Stimulated activated CD8-positive, alpha-beta memory T cell treated with anti-CD3 and anti-CD28 coated beads, Interleukin-2, amount 100 ng/mL, for 48 hours (primary cell): ENCODE measurements at places on chromosomes 5 and 9.

DNA sequence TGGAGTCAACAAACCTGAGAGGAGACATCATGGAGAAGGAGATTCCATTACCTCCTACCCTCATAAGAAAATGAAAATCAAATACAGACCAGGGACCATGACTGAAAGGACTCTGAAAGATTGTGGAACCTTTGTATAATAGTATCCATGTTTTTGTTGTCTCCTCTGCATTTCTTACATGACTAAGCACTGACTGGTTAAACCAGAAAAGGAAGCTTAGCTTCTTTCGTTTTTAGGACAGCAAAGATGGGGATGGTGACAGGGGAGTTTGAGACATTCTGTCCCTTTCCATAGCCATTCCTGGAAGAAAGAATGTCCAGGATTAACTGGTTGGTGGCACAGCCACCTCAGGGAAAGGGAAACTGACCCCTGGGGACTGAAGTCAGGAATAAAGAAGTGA is 22.2 kb downstream of the ITGA1 start:
- no peak for DNase-seq

GRCh38 chr5:51398875-51399642 is 15.8 kb downstream of the ISL1 start:
- DNase-seq = no peak

DNA sequence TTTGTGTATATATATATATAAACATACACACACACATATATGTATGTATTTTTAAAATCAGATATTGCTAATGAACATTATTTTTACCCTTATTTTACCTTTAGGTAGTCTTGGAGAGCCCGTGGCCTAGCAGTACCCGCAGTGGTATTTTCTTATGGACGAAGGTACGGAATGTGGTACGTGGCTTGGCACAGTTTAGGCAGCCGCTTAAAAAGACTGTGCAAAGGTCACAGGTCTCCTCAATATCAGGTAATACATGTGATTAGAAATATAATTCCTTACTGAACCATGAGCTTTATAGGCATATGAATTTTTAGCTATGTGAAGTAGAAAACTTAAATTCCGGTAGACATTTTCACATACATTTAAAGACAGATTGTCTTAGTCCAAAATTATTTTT is 43.9 kb downstream of the RPS6 start:
- no peak for DNase-seq

DNA sequence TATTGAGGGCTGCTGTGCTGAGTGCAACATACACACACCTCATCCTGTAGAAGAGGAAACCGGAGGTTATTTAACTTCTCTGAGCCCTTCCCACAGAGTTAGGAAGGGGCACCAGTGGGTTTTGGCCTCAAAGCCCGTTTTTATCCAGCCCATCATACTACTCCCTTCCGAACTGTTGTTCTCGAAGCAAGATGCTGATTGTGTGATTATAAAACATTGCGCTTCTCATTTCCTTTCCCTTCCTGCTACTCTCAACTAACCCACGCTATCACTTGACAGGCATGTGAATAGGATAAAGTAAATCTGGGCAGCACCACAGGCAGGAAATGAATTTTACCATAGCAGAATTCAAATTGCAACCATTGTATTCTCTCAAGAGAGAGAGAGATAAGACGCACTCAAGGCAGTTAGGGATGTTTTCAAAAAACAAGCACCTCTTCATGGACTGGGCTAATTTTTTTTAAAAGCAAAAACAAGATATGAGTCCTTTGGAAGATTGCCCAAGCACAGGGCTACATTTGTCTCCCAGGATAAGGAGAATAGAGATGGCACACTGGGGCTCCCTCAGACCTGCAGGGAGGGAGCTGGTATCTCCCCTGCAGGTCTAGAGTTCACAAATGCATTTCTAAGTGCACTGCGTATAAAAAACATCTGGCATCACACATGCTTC is 52.6 kb downstream of the GNA14 start:
- no peak for DNase-seq

GRCh38 chr5:17090839-17091238 is 126.6 kb upstream of the BASP1 start:
- DNase-seq = no peak

- DNase-seq = no peak
These were observed 39.0 kb downstream of the ERGIC1 start for GRCh38 chr5:172872997-172873491.

GRCh38 chr9:16833296-16833835 is 37.1 kb downstream of the BNC2 start:
- DNase-seq = no peak

DNA sequence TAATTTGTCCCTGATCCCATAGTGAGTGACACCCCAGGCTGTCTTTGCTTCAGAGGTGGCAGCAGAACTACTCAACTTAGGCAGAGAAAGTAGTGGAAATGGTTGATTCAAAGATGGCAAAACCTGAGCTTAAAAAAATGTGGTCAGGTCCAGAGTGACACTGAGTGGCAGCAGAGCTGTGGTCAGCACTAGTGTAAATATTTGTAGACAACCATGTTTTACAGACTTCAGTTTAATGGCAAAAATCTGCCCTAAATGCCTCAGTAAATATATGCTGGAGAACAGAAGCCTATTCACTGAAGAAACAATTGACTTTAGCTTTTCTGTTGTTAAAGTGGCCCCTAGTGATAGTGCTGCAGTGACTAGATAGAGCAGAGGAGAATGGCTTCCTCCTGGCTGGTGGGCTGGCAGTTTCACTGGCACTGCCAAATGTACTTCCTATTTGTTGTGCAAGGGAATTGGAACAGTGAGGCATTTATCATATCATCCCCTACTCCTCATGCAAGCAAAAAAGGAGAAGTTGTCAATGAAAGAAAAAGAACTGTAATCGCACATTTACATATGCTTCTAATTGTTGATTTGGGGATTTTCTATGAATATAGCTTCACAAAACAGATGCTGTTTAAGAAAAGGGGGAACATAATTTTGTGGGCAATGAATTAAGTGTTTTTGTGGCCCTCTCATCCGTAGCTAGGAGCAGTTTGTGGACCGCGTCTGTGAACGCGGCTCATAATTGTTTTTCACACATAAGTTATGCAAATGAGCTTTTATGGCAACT is 12.0 kb downstream of the PBX3 start:
- no peak for DNase-seq

DNA sequence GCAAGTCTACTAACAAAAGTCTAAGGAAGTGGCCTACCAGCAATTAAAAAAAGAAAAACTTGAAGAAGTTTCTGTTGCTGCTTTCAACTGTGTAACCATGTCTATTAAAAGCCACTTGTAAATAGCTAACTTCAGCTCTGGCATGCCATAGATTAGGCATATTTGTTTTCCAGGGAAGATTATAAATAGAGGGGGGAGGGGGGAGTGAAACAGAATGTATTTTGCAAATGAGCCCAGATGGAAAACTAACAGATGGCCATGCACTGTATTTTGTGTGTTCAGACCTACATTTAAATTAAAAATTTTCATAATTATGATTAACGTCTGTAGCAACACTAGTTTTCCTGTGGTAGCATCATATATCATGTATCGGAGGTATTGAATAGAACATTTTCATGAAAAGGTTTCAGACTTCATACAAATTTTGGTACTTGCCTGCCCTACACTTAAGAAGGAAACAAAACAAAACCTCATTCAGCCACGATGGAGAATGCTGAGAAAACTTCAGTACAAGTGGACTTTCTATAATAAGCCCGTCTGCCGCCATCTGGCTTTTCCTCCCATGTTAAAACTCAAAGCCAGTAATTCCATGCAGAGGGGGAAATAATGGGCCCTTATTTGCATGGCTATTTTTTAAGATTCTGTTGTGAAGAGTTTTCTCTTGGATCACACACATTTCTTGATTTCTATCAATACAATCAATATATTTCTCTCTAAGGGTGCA is 220.4 kb upstream of the SMARCA2 start:
- DNase-seq = no peak

DNA sequence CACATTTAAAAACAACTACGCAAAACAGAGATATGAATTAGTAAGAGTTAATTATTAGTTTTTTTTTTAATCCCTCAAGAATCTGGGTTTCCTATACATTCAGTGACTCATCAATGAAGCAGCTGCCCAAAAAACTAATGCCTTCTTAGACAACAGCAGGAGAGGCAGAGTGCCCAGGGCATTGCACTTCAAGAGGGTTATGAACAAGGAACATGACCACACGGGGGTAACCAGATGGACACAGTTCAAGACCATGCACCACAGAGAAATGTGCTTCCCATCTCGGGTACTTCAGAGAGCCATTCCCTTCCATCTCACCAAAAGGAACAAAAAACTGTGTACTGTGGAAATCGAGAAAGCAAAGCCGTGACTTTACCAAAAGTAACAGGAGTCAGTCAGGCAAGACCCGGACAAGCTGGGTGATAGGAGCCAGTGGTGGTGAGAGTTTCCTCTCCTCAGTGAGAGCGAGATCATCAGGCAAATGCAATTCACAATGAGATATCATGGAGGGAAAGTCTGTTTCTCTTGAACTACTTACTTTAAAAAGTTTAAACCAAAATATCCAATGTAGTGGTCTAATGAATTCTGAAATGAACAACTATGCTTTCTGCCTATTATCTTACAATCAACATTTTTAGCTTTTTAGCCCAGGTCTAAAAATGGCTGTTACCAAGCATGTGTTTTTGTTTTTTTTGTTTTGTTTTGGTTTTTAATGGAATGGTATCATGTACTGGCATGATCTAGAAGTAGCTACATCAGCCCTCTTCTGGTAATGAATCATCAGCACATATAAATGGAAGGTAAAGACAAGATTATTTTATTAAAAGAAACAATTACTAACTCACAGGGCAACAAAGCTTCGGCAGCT is 192.1 kb downstream of the TSSK1B start:
- no peak for DNase-seq

DNA sequence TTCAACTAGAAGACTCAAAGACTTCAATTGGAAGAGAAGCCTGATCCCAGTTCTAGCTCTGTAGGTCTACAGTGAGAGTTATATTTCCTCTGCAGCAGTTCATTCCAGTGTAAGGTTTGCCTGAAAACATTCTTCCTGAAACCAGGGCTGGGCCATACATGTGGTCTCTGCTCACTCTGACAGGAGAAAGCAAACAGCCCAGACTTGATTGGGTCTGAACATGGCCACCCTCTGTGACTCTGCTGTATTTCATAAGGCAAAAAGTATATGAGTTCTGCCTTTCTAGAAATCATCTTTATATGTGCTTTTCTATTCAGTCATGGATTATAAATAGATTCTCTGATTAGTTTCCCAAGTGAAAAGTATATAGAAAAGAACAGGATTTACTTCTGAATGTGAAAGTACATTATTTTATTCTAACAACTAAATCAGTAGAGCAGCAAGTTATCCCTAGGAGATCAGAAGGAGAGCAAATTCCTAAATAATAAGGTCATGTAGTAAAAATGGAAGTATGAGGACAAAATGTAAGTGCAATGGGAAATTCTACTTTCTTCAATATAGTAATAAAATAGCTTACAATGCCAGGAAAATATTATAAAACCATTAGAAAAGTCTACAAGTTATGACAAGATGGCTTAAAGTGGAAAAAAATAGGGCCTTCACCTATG is 144.3 kb downstream of the EFNA5 start:
- DNase-seq = no peak

DNA sequence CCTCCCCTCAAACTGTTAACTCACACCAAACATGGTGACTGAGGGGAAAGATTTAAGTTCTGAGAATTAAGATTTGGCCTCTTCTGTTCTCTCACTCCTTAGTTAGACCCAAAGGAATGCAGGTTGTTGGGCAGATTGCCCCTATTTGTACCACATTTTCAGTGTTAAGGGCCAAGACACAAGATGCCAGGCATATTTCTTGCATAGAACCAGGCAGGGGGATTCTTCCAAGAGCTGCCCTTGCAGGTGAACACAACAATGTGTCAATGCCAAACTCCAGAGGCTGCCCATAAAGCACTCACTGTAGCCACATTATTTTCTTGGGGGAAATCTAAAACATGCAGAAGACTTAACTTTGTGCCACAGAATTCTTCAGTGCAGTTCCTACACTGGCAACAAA is 14.7 kb downstream of the MPDZ start:
- no peak for DNase-seq
